Stimulated activated CD8-positive, alpha-beta memory T cell treated with anti-CD3 and anti-CD28 coated beads, Interleukin-7, amount 100 ng/mL, for 48 hours (primary cell): ENCODE measurements at places on chromosomes 11 and 22.

DNA sequence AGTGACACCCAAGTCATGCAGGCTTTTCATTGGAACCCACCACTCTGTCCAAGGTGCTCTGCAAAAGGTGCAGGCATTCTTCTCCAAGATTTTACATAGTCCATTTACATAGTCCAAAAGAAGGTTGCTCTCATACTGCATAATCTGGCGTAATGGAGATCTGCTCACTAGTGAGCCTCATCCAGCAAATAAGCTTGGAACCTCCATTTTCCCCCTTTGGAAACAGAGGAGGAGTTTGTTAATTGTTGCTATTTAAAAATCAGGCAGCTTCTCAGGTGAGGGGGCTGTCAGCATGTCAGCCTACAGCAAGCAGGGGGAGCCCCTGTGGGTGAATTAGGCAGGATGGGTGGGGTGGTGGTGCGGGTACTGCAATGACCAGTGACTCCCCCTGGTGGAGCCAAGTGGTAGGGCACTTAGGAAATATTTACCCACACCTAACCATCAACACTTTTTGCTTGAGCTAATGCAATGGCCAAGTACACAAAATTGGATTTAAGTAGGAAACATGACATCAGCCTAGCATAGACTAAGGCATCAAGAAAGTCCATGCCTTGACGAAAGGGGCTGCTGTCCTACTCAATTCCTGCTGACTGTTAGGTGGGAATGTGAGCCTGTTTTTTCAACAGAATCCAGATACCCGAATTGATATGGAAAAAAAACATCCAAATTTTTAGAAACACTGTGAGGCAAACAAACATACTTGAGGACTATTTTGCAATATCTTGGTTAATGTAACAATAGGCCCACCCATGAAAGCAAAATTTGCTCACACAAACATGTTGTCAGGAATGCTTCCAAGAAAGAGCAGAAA, 64.5 kb downstream of the AMBRA1 start:
- DNase-seq: peak; percentile 40

DNA sequence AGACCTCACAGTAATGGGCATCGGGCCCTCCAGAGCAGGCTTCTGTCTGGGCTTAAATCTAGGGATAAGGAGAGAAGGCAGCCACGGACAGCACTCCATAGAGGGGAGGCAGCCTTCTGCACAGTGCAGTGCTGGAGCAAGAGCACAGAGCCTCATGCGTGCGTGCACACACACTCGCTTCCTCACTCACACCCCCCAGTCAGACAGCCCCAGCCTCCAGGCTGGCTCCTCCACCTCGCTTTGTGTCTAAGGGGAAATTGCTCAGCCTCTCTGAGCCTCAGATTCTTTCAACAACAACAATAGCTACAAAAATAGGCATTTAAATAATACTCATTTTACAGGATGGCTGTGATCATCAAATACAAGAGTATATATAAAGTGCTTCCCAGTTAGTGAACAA, 26.7 kb upstream of the ETS1 start:
- DNase-seq: no peak

DNA sequence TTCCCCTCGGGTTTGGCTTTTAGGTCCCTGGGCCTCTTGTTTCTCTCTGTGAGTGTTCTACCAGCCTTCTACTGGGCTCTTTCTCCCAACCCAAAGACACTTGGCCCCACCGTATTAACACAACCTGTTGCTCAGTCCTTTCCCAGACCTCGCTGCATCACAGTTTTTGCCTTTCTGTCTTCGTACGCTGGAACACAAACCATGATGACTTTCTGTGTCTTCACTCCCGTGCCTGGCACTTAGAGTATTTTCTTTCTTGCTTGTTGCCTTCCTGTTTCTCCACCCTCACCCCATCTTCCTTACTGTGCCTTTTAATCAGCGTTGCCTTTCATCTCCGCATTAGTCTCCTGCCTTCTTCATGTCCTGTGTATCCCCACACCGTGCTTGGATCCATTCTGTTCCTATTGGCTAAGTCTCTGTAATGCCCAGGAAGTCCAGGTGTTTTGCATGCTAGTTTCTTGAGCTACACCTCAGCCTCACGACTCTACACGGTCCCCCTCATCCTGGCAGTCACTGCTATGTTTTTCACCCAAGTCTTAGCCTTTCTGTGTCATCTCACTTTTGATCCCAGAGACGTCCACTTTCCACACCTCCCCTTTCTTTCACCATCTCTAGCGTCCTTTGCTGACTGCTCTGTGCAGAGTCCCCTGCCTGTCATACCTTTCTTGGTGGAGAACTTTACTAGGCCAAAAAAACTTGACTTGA, 1.6 kb downstream of the MARK2 start:
- DNase-seq: no peak

GRCh38 chr22:43313244-43313889, 29.8 kb downstream of the SCUBE1 start:
- DNase-seq: no peak

DNA sequence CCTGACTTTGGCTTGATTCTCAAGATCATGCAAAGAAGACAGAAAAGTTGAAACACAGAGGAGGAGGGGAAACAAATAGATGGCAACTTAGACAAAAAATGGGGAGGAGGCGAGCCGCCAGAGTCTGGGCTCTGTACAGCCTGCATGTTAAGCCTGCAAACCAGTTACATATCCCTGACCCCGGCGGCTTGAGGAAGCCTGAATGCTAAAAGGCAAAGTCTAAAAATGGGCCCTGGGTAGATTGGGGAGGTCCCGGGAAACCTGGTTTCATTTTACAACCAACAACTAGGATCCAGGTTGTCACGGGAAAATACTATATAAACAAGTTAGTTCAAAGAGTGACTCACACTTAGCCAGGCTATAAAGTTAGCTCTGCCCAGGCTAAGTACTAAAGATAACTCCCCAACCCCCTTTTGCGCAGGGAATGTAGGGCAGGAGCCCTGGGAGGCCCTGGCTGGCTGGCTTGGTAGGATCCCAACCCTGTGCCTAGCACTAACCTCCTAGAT, 18.8 kb upstream of the ZBTB16 start:
- no peak for DNase-seq

GRCh38 chr11:30326906-30327305, 4.0 kb downstream of the ARL14EP start:
- no peak for DNase-seq

DNA sequence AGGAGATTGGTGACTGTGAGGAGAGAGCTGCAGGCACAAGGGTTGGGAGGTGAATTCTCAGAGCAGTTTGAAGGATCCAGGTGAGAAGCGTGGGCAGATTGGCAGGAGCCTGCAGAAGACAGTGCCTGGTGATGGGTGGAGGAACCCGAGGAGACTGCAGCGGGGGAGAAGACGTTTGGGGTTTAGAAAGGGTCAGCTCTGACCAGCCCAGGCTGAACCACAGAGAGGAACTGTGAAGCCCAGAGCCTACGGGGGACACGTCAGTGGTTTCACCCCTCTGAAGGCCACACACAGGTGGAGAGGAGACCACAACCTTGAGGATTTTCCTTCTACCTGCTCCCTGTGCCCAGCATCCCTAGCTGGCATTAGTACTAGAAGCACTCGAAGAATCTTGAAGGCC, 154.8 kb upstream of the TBCEL start:
- DNase-seq: no peak

- DNase-seq: no peak
Measured at GRCh38 chr11:112223121-112223520, 3.1 kb upstream of the PTS start.

GRCh38 chr11:78669249-78669648, 94.6 kb upstream of the NARS2 start:
- no peak for DNase-seq

DNA sequence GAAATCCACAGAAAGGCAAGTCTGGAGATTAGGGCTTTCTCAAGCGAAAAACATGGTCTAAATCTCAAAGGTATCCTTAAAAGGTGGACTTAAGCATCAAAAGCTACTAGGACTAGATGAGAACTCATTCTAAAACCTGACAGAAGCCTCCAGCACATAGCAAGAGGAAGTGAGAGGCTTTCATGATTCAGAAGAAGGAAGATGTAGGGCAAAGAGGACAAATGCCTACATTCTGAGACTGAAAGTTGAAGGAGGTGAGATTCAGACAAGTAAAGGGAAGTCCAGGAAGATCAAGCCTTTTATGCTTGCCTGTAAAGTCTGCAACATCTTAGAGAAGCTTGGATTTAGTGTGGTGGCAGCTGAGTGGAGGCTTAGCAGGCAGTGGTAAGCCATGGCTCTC, 98.9 kb downstream of the PGR start:
- DNase-seq: no peak

DNA sequence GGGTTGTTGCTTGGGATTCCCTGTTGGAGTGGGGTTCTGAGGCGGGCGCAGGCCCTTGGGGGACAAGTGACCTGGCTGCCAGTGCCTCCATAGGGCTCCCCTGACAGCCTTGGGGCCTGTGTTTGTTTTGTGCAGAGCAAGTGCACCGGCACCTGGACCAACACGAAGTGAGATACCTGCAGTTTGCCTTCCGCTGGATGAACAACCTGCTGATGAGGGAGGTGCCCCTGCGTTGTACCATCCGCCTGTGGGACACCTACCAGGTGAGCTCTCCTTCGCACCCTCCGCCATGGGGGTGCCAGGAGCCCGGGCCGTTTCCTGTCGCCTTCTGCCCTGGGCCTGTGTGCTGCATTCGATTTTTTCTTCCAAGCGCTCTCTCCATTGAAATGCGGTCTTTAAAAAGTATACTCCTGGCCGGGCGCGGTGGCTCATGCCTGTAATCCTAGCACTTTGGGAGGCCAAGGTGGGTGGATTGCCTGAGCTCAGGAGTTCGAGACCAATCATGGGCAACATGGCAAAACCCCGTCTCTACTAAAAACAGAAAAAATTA, 274.6 kb downstream of the TBC1D22A start:
- DNase-seq: no peak

DNA sequence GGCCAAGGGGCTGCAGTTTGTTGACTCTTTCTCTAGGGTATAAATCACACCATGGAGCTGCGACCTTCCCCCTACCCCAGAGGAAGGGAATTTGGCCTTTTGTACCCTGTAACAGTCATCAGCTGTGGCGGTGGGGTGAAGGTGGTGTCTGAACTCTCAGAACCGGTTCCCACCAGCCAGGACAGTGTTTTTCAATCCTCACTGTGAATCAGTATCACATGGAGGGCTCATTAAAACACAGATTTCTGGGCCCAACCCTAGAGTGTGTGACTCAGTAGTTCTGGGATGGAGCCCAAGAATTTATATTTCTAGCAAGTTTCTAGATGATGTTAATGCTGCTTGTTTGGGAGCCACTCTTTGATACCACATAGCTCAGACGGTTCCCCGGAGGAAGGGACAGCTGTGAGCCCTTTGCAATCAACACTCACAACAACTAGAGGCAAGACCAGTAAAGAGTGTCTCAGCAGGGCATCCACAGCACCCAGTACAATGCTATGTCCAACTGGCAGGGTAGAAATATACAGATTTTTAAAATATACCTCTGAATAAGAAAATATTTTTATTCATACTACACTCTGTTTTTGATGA, 43.9 kb upstream of the FAT3 start:
- no peak for DNase-seq

DNA sequence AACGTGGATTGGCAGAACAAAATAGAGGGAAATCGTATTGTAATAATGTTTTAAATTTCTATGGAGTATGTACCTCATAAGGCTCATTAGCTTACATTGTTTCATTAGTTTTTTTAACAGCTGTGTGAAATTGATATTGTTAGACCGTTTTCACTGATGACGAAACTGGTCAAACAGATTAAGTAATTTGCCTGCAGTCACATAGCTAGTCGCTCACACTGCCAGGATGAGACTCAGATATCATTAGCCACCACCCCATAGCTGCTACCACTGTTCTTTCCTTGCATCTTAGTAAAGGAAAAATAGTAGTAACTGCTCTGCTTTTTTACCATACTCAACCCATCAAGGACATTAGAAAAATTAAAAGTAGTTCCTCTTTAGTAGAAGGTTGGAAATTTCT, 64.0 kb downstream of the DKK3 start:
- DNase-seq: no peak

GRCh38 chr11:1870721-1871466, 18.0 kb downstream of the LSP1 start:
- no peak for DNase-seq

DNA sequence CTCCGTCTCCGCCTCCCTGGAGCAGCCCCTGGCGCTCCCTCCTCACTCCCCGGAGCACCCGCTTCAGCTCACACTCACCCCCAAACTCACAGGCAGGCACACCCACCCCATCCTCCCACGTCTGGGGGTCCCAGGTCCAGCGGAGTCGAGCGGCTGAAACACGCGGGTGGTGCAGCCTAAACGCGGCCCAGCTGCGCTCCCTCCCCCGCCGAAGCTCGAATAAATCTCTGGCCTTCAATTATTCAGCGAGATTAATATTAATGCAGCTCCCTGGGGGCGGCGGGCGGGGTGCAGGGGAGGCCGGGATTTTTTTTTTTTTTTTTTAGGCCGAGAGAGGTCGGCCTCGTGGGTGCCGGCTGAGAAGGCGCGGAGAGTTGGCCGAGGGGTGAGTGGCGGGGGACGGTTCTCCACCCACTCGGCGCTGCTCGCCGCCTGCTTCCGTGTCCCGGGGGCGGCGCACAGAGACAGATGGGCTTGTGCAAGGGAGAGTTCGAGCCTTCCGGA, 524 bp upstream of the SLC1A2 start:
- DNase-seq: no peak

GRCh38 chr22:33209930-33210784, 152.0 kb upstream of the SYN3 start:
- DNase-seq: no peak

DNA sequence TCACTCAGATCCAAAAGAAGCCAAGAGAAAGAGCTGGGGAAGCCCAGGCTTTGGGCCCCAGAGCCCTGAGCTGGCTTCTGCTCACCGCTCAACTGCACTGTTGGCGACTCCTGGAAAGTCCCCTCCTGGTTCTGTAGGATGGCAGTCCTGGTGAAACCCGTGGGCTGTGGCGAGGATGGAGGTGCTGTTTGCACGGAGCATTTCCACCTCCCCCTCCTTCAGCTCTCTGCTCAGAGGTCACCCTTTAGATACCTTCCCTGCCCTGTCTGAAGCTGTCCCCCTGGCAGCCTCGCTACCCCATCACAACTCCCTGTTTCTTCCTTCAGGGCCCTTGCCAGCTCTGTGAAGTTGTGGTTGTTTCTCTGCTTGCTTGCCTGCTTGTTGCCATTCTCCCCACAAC, 97.8 kb downstream of the MYO18B start:
- DNase-seq: no peak

- DNase-seq: no peak
Measured at GRCh38 chr11:126443120-126443519, 87.6 kb downstream of the ST3GAL4 start.

DNA sequence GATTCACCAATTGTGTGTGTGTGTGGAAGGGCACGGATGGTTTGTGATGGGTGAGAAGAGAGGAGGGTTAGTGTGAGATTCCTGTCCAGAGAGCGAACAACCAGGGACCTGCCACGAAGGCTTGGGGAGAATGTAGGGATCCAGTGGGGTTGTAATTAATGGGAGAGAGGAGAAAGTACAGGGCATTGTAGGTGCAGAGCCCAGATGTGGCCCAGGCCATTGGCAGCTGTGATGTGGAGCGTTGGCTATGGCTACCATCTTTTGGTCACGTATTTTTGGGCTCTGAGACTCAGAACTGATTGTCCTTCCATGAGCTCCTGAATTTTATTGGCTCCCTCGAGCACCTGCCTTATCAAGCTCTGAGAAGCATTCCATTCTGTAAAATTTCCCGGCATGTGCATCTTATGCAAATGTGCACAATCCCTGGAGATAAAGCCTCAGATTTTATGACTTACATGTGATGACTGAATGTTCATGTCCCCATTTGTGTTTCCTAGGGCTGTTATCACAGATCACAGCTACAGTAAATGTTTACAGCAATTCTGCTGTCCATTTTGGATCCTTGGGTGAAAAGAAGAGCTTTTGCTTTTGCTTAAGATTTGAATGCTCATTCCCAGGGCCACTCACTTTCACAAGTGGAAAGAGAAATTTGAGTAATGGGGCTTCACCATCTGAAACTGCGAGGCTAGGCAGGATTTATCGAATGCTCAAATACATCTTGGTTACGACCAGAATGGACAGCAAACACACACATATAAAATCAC, 33.1 kb downstream of the SLC5A1 start:
- DNase-seq: no peak
